ENCODE measurements at places on chromosomes 11 and 22.

DNA sequence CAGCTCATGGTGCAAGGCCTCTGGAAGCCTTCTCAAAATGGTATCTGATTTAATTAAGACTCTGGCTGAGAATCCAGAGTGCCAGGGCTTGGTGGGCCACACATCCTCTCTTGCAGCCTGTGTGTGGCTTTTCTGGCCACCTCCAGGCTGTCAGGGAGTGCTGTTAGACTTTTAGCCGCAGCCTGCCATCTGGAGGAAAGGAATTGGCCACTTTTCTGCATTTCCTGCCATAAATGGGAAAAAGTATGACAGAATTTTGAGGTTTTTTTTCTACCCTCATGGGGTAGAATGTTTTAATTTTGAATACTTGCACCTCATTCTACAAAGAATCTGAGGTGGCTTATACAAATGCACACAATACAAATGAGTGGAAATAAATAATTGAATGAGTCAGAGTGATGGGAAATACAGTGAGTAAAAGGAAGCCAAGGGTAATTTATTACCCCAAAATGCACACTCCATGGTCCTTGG, 218.4 kb downstream of the ADAMTS15 start:
- DNase-seq, result no peak

DNA sequence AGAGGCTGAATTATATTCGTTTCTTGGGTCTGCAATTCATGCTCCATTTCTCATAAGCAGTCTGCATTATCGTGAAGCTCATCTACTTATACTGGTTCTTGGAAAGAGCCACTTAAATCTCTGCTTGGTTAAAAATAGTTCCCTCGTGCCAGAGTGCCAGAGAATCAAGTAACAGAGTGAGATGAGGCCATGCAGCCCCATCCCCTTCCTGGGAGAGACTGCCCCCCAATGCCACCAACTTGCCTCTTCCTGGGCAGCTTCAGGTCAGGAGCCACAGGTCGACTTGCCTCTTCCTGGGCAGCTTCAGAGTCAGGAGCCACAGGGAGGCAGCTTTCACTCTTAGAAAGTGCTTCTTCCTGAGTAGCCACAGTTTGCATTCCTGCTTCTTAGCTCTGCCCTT, 223.9 kb upstream of the ZBED5 start:
- DNase-seq, result no peak

DNA sequence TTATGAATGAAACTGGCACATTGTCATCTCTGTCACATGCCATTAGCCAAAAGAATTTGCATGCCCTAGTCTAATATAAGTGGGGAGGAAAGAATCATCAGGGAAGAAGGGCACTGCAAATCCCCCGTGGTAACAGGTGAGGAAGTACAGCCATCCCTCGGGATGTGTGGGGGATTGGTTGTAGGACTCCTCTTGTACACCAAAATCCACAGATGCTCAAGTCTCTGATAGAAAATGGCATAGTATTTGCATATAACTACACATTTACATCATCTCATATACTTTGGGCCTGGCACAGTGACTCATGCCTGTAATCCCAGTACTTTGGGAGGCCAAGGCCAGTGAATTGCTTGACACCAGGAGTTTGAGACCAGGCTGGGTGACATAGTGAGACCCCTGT, 109.7 kb downstream of the HIPK3 start:
- DNase-seq, result no peak

DNA sequence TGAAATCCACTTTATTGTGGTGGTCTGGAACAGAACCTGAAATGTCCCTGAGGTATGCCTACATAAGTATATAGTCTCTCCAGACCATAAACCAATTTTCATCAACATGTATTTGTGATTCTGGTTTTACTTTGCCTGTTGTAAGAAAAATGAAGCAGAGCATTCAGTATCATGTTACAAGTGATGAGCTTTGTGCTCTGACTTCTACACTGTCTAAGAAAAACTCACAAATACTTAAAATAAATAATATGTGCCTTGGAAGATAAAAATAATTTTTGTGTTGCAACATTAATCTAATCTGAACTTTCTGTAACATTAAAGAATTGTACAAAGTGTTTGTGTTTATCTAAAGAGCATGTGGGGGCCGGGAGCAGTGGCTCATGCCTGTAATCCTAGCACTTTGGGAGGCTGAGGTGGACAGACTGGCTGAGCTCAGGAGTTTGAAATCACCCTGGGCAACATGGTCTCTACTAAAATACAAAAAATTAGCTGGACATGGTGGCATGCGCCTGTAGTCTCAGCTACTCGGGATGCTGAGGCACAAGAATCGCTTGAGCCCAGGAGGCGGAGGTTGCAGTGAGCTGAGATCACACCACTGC, 219.5 kb downstream of the SOX6 start:
- no peak for DNase-seq

DNA sequence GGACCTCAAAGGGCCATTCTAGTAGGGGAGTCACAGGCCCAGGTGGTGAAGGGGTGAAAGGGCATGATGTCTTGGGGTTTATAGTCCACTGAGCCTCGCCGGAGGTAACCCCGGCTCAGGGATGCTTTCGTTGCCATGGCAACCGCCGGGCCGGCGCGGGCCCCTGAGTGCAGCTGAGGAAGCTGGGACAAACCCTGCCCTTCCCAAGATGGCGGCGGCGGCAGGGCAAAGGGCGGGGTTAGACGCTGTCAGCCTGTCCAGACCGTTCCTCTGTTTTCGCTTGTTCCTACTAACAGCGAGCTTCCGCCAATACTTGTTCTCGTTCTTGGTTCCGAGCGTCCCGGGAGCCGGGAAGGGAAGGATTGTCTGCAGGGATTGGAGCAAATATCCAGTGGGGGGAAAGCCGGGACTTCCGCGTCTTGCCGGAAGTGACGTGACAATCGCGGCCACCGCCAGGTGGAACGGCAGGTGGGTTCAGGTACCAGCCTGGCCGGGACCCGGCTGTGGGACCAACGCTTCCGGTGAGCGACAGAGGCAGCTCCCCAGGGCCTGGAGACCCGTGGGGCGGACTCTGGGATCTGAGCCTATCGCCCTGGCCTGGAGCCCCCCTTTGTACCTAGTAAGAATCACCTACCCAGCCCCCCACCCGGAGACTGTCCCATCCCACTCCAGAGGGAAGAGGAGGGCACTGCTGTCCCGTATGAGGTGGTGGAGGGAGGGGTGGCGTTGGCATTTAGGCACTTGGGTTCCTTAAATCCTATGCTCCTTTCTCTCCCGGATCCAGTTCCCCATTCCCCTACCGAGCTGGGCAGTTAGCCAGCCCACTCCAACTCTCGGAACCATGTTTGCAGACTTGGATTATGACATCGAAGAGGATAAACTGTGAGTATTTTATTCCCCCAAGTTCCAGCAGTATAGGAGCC, at the start of gene PICK1:
Gene PICK1 (plus strand): TSS at position 436 of the 923 bp plus-strand sequence. CDS start 406 bp downstream, at position 842.
- peak; percentile 66 for DNase-seq

GRCh38 chr11:18330921-18331320, 8.6 kb downstream of the GTF2H1 start:
- no peak for DNase-seq

GRCh38 chr11:10592331-10592730, 23.9 kb upstream of the LYVE1 start:
- DNase-seq, result no peak

DNA sequence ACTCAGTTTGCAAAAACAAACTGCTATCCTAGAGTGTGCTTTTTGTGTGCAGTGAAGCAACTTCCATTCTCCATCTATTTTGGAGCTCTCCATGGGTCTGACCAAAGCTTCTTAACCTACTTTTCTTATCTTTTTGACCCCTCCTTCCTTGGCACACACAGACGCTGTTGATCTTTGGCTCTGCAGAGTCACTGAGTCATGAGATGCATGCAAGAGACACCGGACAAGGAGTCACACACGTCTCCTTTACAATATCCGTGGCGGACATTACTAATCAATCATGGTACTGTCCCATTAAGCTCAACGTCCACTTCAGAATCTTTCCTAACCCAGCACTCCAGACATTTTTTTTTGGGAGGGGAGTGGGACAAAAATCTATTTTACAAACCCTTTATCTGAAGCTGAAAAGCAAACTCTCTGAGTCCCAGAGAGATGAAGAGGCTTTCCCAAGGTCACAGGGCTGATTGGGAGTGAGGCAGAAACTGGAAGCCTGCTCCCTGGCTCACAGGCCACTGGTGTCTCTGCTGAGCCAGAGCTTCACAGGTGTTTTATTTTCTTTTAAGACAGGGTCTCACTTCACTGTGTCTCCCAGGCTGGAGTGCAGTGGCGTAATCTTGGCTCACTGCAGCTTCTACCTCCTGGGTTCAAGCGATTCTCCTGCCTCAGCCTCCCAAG, 165.8 kb upstream of the SYT13 start:
- no peak for DNase-seq

DNA sequence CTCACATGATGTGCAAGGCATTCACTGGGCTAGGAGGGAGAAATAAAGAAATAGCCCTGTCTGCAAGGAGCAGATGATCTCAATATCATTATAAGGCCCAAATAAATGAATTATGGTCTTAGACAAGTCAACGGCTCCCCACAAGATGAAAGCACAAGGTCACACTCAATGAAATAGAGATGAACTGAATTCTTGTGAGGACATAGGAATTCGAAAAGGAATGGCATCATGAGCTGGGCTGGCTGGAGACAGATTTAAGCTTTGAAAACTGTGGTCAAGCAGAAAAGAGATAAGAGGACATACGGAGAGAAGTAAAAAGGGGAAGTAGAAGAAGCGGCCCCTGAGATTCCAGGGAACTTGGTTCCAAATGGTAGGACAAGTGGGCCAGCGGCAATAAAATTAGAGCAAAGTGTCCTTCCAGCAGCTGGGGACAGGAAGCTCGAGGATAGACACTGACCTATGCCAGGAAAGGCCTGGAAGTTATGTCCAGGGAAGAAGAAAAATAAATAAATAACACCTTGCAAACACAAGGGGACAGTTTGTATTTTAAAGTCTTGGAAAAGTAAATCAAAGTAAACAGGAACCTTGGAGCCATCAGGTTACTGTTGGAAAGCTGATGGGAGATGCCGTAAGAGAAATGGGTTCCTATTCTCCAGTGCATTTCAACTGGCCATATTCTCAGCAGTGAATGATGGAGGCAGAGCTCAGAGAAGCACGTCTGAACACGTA, 37.8 kb downstream of the GALNT18 start:
- no peak for DNase-seq

DNA sequence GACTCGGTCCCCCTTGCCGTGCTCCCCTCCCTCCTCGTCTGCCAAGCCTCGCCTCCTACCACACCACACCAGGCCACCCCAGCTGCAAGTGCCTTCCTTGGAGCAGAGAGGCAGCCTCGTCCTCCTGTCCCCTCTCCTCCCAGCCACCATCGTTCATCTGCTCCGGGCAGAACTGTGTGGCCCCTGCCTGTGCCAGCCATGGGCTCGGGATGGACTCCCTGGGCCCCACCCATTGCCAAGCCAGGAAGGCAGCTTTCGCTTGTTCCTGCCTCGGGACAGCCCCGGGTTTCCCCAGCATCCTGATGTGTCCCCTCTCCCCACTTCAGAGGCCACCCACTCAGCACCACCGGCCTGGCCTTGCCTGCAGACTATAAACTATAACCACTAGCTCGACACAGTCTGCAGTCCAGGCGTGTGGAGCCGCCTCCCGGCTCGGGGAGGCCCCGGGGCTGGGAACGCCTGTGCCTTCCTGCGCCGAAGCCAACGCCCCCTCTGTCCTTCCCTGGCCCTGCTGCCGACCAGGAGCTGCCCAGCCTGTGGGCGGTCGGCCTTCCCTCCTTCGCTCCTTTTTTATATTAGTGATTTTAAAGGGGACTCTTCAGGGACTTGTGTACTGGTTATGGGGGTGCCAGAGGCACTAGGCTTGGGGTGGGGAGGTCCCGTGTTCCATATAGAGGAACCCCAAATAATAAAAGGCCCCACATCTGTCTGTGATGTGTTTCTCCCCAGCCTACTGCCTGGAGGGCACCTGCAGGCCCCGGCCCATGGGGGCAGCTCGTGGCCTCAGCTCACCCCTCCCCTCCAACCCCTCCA, 29.8 kb downstream of the CAPN1 start:
- no peak for DNase-seq

DNA sequence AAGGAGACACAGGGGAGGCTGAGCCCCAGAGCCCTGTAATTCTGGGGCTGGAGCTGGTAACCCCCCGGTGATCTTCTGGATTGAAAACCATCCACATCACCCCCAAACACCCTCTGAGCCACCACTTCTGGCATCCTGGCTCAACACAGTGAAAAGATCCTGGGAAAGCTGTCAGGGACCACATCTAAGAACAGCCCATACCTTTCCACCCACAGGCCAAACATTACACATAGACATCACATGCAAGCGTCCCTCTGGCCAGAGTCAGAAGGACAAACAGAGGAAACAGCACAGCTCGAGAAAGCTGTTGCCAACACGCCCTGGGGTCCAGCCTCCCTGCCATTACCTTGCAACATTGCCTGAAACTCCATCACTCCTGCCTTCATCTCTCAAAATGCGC, 469.5 kb downstream of the SOX6 start:
- DNase-seq, result no peak

- DNase-seq, result no peak
Observed at GRCh38 chr22:39928536-39929520, 27.9 kb downstream of the GRAP2 start.

GRCh38 chr22:47027766-47028165, 265.3 kb downstream of the TBC1D22A start:
- DNase-seq, result no peak

DNA sequence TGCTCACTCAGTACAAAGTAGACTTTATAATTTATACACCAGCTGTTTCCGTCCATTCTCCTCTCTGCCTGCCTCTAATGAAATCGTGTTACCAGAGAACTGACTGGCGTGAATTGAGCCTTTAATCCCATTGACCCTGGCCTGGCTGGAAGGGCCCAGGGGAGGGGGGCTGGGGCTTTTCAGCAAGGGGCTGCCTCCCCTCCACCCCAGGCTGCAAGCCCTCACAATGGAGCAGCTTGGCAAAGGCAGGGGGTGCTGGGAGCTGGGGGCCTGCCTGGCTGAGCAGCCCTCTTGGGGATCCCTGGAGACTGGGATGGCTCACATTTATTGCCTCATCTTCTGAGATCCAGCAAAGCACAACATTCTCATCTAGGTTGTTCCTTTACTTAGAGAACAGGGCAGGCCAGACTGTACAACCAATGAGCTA, 25.8 kb upstream of the LMO1 start:
- DNase-seq, result no peak

DNA sequence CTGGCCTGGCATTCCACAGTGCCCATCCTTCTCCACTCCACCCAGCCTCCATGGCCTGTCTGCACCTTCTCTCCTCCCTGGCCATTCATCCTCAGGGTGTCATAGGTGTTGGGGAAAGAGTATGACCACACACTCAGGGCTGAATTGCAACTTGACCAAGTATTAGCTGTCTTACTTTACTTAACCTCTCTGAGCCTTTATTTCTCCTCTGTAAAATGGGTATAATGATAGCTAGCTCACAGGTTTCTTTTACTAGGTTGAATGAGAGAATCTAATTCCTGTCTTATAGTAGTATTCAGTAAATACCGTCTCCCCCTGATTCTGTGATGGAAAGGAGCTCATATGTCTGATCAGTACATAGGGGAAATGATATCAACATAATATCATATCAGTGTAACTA, 16.0 kb downstream of the PANX1 start:
- no peak for DNase-seq

Data from hematopoietic multipotent progenitor cell treated with erythropoietin and hydrocortisone succinate and interleukin-3 and kit ligand, for 15 days (in vitro differentiated cells).